Karpas-422 (cell line): ENCODE measurements at places on chromosomes 5 and 9. TPM values are rescaled to one million over a fixed set of nuclear protein-coding genes. Genes with fewer than 3 reads are reported as not detected.

GRCh38 chr5:161311965-161312364 is 234.6 kb downstream of the GABRB2 start:
- H3K4me1 ChIP-seq, result no peaks in the 10 kb centered on the region
- no peaks in the 10 kb centered on the region for H3K36me3 ChIP-seq
- no peak overlapping the region for H3K4me3 ChIP-seq
- no peak overlapping the region for H3K27ac ChIP-seq
- H3K27me3 ChIP-seq, result no peaks in the 10 kb centered on the region

DNA sequence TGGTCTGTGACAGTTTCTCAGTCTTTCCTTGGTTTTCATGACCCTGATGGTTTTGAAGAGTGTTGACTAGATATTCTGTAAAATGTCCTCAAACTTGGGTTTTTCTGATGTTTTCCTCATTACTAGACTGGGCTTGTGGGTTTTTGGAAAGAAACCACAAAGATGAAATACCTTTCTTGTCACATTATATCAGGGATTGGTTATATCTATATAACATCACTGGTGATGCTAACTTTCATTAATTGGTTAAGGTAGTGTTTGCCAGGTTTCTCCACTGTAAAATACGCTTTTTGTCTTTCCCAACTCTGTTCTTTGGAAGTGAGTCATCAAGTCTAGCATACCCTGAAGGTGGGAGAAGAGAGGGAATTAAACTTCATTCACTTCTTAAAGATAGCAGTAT is 3.3 kb upstream of the IL31RA start:
- no peak overlapping the region for H3K4me3 ChIP-seq
- H3K36me3 ChIP-seq, result no peaks in the 10 kb centered on the region
- no peak for DNase-seq
- H3K4me1 ChIP-seq, result no peaks in the 10 kb centered on the region
- no peaks in the 10 kb centered on the region for H3K27me3 ChIP-seq

GRCh38 chr5:5492087-5492933 is 69.8 kb downstream of the ICE1 start:
- peak; percentile 84 for DNase-seq
- no peaks in the 10 kb centered on the region for H3K27me3 ChIP-seq
- peaks cover 7% of the 10 kb centered on the region for H3K4me1 ChIP-seq
- no peak overlapping the region for H3K27ac ChIP-seq
- no peaks in the 10 kb centered on the region for H3K36me3 ChIP-seq

GRCh38 chr5:181127907-181128626 is 2.9 kb downstream of the OR2V1 start:
- no peak for DNase-seq
- no peaks in the 10 kb centered on the region for H3K4me1 ChIP-seq
- H3K27ac ChIP-seq, result no peak overlapping the region
- no peaks in the 10 kb centered on the region for H3K27me3 ChIP-seq
- H3K36me3 ChIP-seq, result no peaks in the 10 kb centered on the region

The LCP2 gene
- total RNA-seq, result 0.22 and 0.82 TPM in 2 replicates

- no peak overlapping the region for H3K4me3 ChIP-seq
- H3K27ac ChIP-seq, result no peak overlapping the region
- H3K27me3 ChIP-seq, result no peaks in the 10 kb centered on the region
- no peak for DNase-seq
Observed at GRCh38 chr5:64749385-64749784, 19.1 kb downstream of the SREK1IP1 start.

- H3K4me1 ChIP-seq, result no peaks in the 10 kb centered on the region
- no peak for DNase-seq
- H3K4me3 ChIP-seq, result no peak overlapping the region
- H3K27me3 ChIP-seq, result 0 out of 2 replicates have a peak, but pooled peaks cover 4% of the 10 kb centered on the region
Observed at GRCh38 chr5:124546643-124547042, 199.8 kb downstream of the ZNF608 start.

DNA sequence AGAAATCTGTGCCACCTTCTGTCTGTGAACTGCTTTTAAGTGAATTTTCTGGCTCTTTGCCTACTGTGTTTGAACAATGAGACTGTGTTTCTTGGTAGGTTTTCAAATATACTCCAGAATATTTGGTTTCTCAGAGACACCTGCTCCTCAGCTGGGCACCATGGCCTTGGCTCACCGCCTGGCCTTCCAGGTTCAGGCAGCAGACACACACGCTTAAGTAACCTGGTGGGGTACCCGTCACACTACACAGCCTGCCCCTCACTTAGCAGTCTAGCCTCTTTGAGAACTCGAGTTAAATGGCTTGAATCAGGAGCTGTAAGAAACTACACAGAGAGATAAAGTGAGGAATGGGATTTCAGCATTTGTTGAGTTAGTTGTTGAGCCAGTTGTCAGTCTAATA is 530.5 kb downstream of the MTRR start:
- no peaks in the 10 kb centered on the region for H3K36me3 ChIP-seq
- no peaks in the 10 kb centered on the region for H3K4me1 ChIP-seq
- H3K27ac ChIP-seq, result no peak overlapping the region
- H3K27me3 ChIP-seq, result no peaks in the 10 kb centered on the region
- DNase-seq, result no peak
- H3K4me3 ChIP-seq, result no peak overlapping the region

- DNase-seq, result no peak
- H3K27ac ChIP-seq, result no peak overlapping the region
- H3K27me3 ChIP-seq, result no peaks in the 10 kb centered on the region
- no peaks in the 10 kb centered on the region for H3K36me3 ChIP-seq
Observed at GRCh38 chr5:78927657-78928282, 57.3 kb downstream of the ARSB start.

The NCS1 gene
- total RNA-seq, result not detected in 2 replicates

- H3K4me1 ChIP-seq, result no peaks in the 10 kb centered on the region
- no peaks in the 10 kb centered on the region for H3K27me3 ChIP-seq
- no peaks in the 10 kb centered on the region for H3K36me3 ChIP-seq
- no peak overlapping the region for H3K27ac ChIP-seq
- no peak overlapping the region for H3K4me3 ChIP-seq
Observed at GRCh38 chr5:125476901-125477585, 730.6 kb upstream of the ZNF608 start.

- no peaks in the 10 kb centered on the region for H3K27me3 ChIP-seq
- no peak overlapping the region for H3K27ac ChIP-seq
- H3K4me1 ChIP-seq, result peaks cover 13% of the 10 kb centered on the region
- no peaks in the 10 kb centered on the region for H3K36me3 ChIP-seq
- no peak for DNase-seq
Observed at GRCh38 chr9:98993570-98993945, 49.9 kb downstream of the COL15A1 start.

The TNFSF15 gene
- 20.6 and 32.5 TPM in 2 replicates for total RNA-seq

The SETX gene
- 56.0 and 56.7 TPM in 2 replicates for total RNA-seq

- H3K27me3 ChIP-seq, result no peaks in the 10 kb centered on the region
- no peak overlapping the region for H3K27ac ChIP-seq
- no peaks in the 10 kb centered on the region for H3K4me1 ChIP-seq
- no peak for DNase-seq
- H3K36me3 ChIP-seq, result peaks cover 59% of the 10 kb centered on the region
- H3K4me3 ChIP-seq, result no peak overlapping the region
Observed at GRCh38 chr5:66080664-66081063, 63.4 kb upstream of the SREK1 start.

- no peak overlapping the region for H3K4me3 ChIP-seq
- DNase-seq, result no peak
- H3K36me3 ChIP-seq, result no peaks in the 10 kb centered on the region
- no peaks in the 10 kb centered on the region for H3K27me3 ChIP-seq
- H3K4me1 ChIP-seq, result peaks cover 4% of the 10 kb centered on the region; the same call in 1 of the 2 replicates
Observed at GRCh38 chr5:66856041-66856805, 260.0 kb downstream of the MAST4 start.

- no peak overlapping the region for H3K4me3 ChIP-seq
- no peak for DNase-seq
- H3K36me3 ChIP-seq, result no peaks in the 10 kb centered on the region
- H3K4me1 ChIP-seq, result peaks cover 15% of the 10 kb centered on the region
- H3K27ac ChIP-seq, result no peak overlapping the region
Observed at GRCh38 chr5:139701056-139701741, 53.0 kb downstream of the CXXC5 start.

GRCh38 chr5:62376064-62376463 is 27.6 kb downstream of the DIMT1 start:
- no peaks in the 10 kb centered on the region for H3K4me1 ChIP-seq
- peaks cover 50% of the 10 kb centered on the region for H3K36me3 ChIP-seq
- DNase-seq, result no peak
- no peak overlapping the region for H3K27ac ChIP-seq
- H3K4me3 ChIP-seq, result no peak overlapping the region

The PCDHA8 gene
- not detected in 2 replicates for total RNA-seq

The CAMK4 gene
- 0.04 and 1.6 TPM in 2 replicates for total RNA-seq

DNA sequence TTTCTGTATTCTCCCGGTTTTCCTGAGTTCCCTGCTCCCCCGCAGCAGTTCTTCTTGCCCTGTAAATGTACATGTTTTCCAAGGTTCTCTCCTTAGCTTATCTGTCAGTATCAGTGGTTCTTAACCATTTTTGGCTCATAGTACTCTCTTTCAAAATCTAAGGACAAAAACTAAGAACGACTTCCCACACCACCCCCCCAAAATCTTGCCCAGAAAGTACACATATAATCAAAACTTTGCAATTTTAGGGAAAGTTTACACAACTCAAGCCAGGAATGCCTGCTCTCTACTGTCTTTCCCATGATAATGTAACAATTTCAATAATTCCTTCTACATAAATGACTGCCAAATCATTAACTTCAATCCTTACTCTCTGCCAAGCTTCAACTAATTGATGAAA is 4.5 kb downstream of the DCAF12 start:
- no peaks in the 10 kb centered on the region for H3K27me3 ChIP-seq
- no peak for DNase-seq
- H3K27ac ChIP-seq, result no peak overlapping the region
- peaks cover 26% of the 10 kb centered on the region for H3K4me1 ChIP-seq
- peaks cover 38% of the 10 kb centered on the region for H3K36me3 ChIP-seq
